ENCODE measurements at places on chromosomes 5 and 9.

DNA sequence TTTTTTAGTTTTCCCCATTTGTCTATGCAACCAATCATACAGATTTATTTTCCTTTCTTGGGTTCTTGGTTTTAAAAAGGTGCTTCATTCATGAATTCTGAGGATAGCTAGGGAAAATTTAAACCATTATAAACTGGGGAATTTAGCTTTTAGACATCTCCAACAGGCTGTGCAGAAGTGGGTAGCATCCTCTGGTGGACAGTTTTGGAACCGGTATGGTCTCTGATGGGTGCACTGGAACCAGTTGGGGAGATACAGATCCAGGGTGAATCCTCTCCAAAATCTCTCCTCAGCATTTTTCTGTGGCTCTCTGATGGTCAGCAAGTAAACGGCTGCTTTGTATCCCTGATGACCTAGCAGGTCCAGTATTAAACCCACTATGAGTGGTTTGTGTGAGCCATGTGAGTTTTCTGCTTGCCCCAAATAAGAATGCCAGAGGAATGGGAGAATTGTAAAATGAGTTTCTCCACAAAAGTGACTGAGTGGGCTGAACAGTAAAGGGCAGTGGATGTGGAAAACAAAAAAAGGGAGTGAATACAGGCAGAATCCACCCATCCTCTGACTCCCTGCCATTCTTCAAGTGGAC is 9.1 kb upstream of the DNAJC25 start:
- no peak for DNase-seq

GRCh38 chr5:27944471-27944870 is 906.1 kb upstream of the CDH9 start:
- DNase-seq: no peak

DNA sequence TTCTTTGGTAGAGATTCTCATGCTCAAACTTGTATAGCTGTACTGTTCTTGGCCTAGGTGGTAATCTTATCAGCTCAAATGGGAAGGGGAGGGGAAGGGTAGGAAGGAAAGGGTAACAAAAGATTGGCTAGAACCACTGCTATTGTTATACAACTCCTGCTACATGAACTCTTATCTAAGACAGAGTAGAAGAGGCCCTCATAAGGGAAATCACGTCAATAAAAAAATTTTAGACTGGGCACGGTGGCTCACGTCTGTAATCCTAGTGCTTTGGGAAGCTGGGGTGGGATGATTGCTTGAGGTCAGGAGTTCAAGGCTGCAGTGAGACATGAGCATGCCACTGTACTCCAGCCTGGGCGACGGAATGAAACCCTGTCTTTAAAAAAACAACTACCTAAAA is 15.9 kb downstream of the STOM start:
- DNase-seq: no peak

DNA sequence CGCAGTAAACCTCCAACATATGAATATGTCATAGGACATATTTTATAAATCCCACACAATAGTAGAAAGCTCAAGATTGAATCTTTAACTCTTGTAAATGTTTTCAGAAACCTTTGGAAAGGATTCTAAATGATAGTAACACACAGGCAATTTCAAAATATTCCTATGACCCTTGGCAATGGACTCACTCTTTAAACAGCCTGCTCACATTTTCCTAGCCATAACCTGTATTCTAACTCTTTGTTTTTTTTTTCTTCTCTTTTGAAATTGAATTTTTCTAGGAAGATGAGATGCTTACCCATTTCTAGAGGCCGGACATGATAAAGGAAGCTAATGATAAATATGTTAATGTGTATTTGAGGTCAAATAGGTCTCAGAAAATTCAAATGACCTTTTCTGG is 29.6 kb downstream of the GRIN3A start:
- DNase-seq: no peak

DNA sequence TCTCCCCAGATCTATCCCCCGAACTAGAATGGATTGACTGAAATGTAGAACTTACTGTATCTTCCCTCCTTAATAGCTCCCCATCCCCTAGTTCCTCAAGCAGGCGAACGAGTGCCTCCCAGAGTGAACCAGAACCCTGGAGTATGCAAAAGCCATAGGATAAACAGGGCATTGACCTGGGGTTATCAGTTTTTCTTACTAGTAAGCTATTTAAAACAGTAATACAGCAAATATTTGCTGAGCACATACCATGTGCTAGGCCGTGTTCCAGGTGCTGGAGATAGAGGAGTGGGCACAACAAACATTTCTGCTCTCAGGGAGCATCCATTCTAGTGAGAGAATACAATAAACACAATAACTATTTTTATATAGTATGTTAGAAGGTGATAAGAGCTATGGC is 1.8 kb downstream of the SKP2 start:
- no peak for DNase-seq

GRCh38 chr5:154284433-154284832 is 93.9 kb downstream of the GALNT10 start:
- no peak for DNase-seq

DNA sequence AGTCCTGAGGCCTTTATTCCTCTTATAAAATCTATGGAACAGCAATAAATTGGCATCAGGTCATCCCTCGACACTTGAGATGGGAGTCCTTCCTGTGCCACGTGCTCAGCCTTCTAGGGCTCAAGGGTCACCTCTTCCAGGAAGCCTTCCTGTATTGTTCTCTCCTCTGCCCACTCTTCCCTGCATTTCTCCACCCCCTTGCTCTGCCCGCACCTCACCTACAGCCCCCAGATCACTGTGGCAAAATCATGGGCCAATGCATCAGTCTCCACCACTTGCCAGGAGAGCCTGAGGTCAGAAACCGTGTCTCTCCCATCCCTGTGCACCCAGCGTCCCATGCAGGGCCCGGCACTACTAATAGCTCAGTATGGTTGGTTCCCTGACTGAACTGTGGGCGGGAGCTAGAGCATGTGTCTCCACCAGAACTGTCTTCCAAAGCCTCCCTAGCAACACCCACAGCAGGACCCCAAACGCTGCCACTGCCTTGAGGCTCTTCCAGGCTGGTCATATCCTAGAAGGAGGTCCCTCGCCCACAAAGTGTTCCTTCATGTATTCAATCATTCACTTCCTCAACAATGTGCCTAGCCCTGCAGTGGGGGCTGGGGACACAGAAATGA is 13.5 kb downstream of the DUSP1 start:
- DNase-seq: no peak

DNA sequence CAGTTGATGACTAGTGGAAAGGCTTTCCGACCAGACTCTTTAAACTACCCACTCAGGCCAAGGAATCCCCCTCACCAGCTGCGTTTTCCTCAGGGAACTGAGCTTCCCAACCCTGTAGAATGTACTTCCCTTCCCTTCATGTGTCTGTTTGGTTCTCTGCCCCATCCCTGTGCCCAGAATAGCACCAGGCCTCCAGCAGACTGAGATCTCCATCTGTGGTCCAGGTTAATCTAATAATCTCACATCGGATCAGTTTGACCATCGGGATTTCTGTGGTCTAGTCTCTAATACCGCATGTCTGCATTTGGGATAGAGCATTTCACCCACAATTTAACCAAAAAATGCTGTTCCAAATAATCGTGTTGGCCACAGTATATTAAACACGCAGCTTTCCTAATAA is 237.2 kb downstream of the ROR2 start:
- DNase-seq: no peak

- DNase-seq: no peak
Observed at GRCh38 chr5:124920909-124921666, 174.6 kb upstream of the ZNF608 start.

DNA sequence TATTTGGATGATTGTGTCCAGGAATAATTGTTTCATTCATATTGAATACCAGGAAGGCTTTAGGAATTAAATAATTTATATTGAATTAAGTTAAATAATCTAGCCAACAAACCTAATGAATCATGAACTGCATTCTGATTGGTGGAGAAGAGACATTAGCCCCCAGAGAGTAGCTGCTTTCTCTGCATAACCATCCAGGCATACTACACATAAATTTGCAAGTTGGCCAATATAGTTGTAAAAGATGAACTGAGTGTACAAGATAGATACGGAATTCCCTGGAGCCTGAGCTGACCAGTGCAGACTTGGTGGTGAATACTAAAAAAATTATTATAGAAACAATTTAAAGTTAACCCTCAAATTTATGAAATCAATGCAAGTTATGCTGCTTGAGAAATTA is 311.8 kb upstream of the KIF2A start:
- no peak for DNase-seq

GRCh38 chr5:122759241-122760070 is 15.4 kb upstream of the SNX2 start:
- DNase-seq: no peak

DNA sequence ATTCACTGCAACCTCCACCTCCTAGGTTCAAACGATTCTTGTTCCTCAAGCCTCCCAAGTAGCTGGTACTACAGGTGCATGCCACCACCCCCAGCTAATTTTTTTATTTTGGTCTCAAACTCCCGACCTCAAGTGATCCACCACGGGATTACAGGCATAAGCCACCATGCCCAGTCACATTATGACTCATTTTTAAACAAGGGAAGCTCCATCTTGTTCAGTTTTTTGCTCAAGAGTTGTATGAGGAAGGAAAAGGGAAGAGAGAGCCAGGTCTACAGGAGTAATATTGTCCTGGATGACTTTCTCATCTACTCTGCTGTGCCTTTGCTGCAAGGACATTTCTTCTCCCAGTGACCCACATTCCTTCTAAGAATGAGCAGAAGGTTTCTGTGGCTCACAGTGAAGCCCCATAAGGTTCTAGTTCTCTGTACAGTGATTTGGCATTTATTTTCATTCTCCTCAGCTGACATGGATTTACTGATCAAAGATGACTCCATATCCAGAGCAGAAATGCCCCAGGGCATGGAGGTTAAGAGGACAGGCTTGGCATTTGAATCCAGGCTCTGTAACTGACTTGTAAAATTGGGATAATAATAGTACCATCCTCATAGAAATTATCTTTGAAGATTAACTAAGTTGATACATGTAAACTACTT is 153.5 kb downstream of the CDH6 start:
- DNase-seq: no peak

- no peak for DNase-seq
Observed at GRCh38 chr5:86337667-86338460, 279.9 kb upstream of the COX7C start.

DNA sequence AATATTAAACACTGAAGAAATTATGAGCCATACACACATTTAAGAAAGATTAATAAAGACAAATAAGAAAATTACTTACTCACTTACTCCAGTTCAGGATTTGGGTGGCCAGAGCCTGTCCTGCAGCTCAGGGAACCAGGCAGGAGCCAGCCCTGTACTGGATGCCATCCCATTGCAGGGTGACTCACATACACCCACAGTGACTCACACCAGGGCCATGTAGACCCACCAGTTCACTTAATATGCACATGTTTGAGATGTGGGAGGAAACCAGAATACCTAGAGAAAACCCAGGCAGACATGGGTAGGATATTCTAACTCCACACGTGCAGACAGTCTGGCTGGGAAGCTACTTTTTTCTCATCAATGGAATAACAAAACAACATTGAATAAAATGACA is 49.6 kb upstream of the ADRB2 start:
- no peak for DNase-seq
